Diencephalon (tissue), 1 donor: ENCODE measurements at places on chromosomes 16 and 17. TPM values are rescaled to one million over a fixed set of nuclear protein-coding genes. Genes with fewer than 3 reads are reported as not detected.

The PITPNM3 gene
- 25.6 TPM for total RNA-seq

The DPEP3 gene
- 0.23 TPM for total RNA-seq

The ADAM11 gene
- 19.8 TPM for total RNA-seq

The EMP2 gene
- total RNA-seq, result 6.0 TPM

The MRPS23 gene
- total RNA-seq, result 27.7 TPM

The PRDM7 gene
- not detected for total RNA-seq
